ENCODE measurements at places on chromosomes 2 and 18. TPM values are rescaled to one million over a fixed set of nuclear protein-coding genes. Genes with fewer than 3 reads are reported as not detected.
A peak's percentile ranks its signal among the peaks of the same experiment; 100 is the strongest.

IL1R2 gene
- total RNA-seq: not detected

SCG2 gene
- 138 TPM for total RNA-seq

ZNF892 gene
- 29.8 TPM for total RNA-seq

HYCC2 gene
- total RNA-seq: 55.0 TPM

CHRNA1 gene
- total RNA-seq: not detected

IL1B gene
- 0.41 TPM for total RNA-seq

IL1RL1 gene
- not detected for total RNA-seq

NR4A2 gene
- 15.1 TPM for total RNA-seq

SULT1C4 gene
- 4.5 TPM for total RNA-seq

DIPK1C gene
- 4.9 TPM for total RNA-seq

TUBA3E gene
- not detected for total RNA-seq

- no peak for DNase-seq
These were observed 498.3 kb downstream of the RIT2 start for GRCh38 chr18:42617221-42617620.

DNA sequence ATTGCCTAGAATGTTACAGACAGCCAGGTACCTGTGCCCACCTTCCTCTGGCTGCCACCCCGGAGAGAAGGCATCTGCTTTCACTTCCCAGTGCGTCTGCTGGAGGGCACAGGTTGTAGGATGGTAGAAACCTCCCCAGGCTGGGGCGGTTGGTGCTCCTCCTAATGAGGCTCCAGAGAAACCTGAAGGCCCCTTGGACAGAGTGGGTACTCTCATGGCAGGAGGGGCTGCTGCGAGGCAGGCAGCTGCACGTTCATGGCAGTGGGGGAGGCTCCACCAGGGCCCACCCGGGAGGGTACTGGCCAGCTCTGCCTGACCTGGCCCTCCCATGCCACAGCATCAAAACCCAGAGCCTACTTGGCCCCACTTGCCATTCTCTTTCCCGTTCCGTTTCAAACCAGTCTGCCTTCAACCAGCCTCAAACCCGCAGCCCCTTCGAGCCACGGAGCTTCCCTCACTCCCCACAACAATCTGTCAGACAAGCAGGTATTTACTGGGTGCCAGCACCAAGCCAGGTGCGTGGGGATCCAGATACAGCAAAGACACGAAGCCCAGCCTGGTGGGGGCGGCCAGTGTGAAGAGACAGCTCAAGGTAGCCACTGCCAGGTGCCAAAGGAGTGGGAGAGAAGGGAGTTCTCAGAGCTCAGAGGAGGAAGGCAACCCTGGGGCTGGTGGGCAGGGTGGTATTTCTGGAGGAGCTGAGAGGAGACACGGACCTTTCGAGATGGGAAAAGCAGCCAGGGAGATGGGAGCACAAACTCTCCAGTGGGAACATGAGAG, 229.6 kb downstream of the LOXHD1 start:
- no peak for DNase-seq

DNA sequence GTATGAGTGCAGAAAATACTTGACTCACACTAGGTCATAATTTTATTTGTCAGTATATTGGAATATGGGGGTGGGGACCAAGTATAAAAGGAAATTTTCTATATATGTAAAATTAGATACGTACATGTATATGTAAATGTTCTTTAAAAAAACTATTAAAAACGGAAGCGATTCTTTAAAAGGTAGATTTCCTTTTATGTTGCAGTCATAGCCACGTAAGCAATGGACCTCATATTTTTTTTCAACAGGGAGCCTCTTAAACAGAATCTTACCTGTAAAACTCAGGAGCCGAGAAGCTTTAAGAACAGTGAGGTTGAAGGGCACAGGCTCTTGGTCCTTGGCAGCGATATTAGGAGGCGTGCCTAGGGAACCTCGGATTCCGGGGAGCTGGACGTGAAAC, 3.3 kb downstream of the RHBDD1 start:
- no peak for DNase-seq

- DNase-seq: no peak
These were observed 101.5 kb downstream of the KCNF1 start for GRCh38 chr2:11013196-11013595.

DNA sequence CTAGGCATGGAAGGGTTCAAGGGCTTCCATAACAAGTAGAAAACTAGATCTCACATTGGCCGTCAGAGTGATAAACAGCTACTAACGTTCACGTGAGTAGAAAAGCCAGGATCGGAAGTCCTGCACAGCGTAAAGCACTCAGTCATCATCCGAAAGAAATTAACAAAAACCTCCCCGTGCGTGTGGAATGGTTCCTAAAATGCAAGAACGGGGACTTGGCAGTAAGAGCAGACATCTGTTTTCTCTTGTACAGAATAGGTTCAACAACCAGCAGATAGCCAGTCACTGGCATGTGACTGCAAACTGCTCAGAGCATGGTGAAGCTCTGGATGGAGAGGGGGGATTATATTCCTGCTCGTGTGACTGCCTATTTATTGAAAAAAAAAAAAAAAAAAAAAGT, 106.9 kb upstream of the ITGB6 start:
- DNase-seq: no peak

GRCh38 chr2:137924019-137924418, 40.3 kb upstream of the HNMT start:
- DNase-seq: no peak

- no peak for DNase-seq
These were observed 576 bp downstream of the NYAP2 start for GRCh38 chr2:225400060-225400511.

DNA sequence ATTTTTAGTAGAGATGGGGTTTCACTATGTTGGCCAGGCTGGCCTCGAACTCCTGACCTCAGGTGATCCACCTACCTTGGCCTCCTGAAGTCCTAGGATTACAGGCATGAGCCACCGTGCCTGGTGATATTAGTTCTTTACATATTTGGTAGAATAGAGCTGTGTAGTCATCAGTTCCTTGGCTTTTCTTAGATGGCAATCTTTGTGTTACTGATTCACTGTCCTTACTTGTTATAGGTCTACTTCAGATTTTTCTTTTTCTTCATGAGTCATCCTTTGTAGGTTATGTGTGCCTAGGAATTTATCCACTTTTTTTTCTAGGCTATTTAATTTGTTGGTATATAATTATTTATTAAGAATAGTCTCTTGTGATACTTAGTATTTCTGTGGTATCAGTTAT, 30.3 kb upstream of the ZSWIM2 start:
- DNase-seq: no peak

DNA sequence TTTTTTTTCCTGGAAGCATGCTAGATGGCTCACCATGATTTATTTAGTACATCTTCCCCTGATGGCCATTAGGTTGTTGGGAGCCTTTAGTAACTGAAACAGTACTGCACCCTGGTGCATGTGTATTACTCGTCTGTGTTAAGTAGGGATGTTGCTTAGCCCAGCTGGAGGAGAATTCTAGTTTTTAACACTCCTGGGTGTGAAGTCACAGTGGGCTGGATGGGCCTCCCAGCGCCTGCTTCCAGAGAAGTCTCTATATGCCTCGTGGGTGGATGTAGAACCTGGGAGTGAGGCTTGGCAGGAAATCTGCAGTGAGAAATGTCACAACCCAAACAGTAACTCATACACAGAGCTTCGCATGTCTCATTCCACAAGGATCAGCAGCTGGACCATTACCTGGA, 28.9 kb upstream of the NT5DC4 start:
- no peak for DNase-seq

- no peak for DNase-seq
These were observed 75.6 kb downstream of the TPO start for GRCh38 chr2:1488851-1489250.

DNA sequence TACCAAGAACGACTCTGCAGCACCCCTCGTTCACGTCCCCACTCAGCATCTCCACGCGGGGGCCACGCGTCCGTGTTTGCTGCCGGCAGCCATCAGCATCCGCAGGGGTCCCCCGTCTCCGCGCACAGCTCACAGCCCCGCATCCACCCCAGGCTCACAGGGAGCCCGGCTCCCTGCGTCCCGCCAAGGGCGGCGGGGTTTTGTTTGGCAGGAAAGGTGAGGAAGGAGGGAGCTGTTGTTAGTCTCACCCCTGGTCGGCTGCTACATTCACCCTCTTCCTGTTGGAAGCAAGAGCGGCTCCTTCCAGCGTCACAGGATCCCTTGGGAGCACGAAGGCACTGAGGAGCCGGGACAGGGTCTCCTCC, 131.0 kb upstream of the CTDP1 start:
- no peak for DNase-seq

GRCh38 chr2:98910349-98911125, 25.5 kb downstream of the CRACDL start:
- DNase-seq: no peak

DNA sequence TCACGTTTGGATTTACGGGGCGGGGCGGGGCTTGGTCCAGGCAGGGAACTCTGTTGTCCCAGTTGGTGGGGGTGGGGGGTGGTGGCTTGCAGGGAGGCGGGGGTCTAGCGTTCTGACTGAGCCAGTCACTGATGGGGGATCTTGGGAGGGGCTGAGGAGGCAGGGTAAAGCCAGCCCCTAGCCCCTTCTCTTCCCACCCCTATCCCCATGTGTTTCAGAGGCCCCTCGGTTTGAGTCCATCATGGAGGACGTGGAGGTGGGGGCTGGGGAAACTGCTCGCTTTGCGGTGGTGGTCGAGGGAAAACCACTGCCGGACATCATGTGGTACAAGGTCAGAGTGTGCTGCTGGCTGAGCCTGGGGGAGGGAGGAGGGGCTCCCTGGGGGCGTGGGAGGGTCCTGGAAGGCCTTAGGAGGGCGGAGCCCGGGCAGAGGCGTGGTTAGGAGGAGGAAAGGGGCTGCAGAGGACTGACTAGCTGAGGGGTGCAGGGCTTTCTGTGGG, 22.0 kb upstream of the GMPPA start:
- DNase-seq: no peak

DNA sequence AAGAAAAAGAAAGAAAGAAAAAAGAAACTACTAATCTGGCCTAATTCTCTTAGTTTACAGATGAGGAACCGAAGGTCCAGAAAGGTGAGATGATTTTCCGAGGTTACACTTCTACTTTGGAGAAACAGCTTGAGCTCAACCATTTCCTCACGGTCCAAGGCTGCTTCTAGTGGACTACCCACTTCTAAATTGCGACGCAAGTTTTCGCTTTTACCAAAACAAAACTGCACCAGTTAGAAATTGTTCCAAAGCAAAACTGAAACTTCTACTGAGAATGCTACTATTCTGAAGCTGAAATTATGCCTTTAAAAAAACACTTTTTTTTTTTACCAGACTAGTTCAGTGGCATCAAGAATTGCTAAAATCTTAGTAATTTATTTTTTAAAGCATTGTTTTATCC, 101.6 kb downstream of the INO80D start:
- no peak for DNase-seq

GRCh38 chr2:187581125-187581896, 27.1 kb upstream of the TFPI start:
- no peak for DNase-seq

DNA sequence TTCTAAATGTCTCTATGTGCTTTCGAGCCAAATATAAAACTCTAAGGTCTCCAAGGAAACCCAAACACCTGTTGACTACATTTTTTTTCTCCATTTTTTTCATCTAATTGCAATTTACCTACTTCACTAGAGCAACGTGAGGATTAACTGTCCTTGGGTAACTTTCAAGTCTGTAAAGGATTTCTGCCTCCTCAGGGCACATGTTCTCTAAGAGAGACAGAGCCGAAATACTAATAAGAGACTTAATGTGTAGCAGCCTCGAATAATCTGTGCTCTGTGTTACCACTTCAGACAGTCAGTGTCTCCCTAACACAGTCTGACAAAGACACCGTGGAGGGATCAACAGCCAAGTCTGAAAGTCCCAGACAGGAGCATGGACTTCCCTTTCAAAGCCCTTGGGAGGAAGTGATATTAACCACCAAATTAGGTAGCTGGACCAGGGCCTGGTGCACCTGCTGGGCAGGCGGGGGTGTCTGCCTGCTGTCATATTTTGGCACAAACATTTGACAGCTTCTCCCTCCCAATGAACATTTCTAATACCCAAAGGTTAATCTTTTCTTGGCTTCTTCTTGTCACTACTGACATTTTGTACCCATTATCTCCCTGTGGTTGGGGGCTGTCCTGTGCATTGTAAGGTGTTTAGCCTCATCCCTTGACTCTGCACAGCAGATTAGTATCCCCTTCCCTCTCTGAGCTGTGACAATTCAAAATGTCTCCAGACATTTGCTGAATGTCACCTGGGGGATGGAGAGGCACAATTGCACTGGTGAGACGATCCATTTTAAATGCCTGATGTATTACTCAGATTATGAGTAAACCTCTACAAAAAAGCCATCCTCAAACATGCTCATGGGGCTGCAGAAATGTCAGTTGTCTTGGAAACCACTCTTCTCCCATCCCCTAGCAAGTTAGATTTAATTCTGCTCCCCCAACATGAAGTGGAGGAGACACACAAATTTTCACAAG, 45.7 kb upstream of the LYPD1 start:
- DNase-seq: no peak

DNA sequence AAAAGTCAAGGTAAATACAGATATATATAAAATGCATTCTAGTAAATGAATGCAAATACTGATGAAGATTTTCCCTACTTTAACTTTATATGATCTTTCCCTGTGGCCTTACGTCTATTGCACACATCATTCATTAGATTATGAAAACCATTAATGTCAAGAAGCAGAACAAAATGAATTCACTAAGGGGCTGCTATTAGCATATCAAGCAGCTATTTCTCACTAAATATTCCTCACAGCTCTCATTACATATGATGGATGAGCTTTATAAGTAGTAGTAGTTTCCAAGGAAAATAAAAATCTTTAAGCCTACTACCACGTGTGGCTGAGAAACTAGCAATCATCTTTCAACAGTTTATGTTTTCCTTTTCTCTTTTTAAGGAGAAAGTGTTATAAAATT, 702.8 kb upstream of the SLC39A10 start:
- DNase-seq: no peak

GRCh38 chr2:187527262-187527661, 27.0 kb downstream of the TFPI start:
- DNase-seq: no peak

- peak; percentile 64 for DNase-seq
These were observed 537 bp downstream of the AGFG1 start for GRCh38 chr2:227472265-227473121.

GRCh38 chr2:111199840-111200239, 79.1 kb downstream of the BCL2L11 start:
- DNase-seq: no peak

DNA sequence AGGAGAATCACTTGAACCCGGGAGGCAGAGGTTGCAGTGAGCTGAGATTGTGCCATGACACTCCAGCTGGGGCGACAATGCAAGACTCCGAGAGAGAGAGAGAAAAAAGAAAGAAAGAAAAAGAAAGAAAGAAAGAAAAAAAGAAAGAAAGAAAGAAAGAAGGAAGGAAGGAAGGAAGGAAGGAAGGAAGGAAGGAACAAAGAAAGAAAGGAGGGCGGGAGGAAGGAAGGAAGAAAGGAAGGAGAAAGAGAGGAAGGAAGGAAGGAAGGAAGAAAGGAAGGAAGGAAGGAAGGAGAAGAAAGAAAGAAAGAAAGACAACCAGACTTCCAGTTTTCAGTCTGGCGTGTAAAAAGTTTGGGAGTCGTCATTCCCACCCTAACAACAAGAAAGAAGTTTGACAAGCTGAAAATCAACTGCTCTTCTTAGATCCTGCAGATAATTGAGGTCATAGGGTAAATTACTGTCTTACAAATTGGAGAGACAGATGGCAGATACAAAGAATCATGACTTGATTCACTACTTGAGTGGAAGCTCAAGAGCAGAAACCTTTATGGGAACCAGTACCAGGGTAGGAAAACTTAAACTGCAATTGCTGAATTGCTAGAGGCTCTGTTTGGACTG, 15.1 kb upstream of the CYP27C1 start:
- no peak for DNase-seq
